Activated CD8-positive, alpha-beta memory T cell treated with anti-CD3 and anti-CD28 coated beads, Interleukin-2, amount 50 U/mL, for 4 hours (primary cell): ENCODE measurements at places on chromosomes 12 and 14.

DNA sequence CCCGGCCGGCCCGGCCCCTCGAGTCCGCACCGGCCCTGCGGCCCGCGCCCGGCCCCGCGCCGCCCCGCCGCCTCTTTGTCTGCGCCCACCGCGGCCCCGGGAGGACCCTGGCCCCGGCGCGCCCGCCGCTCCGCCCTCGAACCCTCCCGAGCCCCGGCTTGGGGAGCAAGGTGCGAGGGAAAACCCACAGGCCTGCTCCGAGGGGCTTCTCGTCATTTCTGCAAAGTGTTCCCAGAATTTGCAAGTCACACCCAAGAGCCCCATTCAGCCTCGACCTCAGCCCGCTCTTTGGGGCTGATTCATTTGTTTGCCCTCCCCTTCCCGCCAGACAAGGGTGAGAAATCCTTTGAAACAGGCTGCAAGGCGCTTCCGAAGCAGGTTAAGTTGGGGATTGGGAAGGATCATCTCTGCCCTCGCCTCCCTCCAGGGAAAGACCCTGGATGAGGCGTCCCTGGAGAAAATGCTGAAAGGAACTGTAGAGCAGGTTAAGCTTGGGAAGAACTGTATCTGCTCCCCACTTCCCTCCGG is 325 bp upstream of the CLIP1 start:
- peak; percentile 39 for DNase-seq

DNA sequence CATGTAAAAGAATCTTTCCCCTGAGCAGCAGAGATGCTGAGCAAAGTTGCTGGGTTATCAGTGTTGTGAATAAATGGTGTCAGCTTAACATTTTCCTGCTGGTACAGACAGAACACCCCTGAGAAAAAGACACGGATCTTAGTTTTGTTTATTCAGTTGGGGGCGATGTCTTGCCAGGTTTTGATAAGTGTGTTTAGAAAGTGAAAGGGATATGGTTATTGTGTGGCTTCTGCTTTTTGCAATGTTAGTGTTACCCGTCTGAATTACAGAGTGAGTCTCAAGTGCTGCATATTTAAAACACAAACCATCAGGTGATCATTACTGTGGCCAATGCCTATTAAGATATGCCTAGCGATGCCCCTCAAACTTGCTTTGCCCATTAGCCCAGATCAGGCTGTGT is 864.6 kb upstream of the SEL1L start:
- no peak for DNase-seq

DNA sequence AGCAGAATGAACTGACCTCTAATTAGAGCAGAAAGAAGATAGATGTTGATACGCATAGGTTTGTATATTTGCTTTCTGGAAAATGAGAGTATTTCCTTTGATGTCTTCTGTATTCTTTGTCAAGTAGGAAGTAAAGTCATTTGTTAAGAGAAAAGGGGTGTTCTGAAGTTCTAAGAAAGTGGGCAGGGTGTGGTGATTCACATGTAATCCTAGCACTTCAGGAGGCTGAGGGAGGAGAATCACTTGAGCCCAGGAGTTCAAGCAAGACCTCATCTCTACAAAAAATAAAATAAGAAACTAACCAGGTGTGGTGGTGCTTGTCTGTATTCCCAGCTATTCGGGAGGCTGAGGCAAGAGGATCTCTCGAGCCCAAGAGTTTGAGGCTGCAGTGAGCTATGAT is 2.8 kb downstream of the RHNO1 start:
- DNase-seq: no peak

GRCh38 chr12:131230340-131231031 is 276.8 kb downstream of the ADGRD1 start:
- no peak for DNase-seq

- no peak for DNase-seq
Measured at GRCh38 chr12:129873111-129873832, 30.6 kb downstream of the TMEM132D start.

- no peak for DNase-seq
Measured at GRCh38 chr12:50542448-50542847, 37.7 kb downstream of the DIP2B start.

GRCh38 chr12:100403446-100403845 is 46.6 kb downstream of the SLC17A8 start:
- DNase-seq: no peak

- no peak for DNase-seq
Measured at GRCh38 chr12:33602515-33602914, 162.9 kb upstream of the SYT10 start.

- DNase-seq: no peak
Measured at GRCh38 chr12:72369423-72369959, 97.3 kb downstream of the TRHDE start.

DNA sequence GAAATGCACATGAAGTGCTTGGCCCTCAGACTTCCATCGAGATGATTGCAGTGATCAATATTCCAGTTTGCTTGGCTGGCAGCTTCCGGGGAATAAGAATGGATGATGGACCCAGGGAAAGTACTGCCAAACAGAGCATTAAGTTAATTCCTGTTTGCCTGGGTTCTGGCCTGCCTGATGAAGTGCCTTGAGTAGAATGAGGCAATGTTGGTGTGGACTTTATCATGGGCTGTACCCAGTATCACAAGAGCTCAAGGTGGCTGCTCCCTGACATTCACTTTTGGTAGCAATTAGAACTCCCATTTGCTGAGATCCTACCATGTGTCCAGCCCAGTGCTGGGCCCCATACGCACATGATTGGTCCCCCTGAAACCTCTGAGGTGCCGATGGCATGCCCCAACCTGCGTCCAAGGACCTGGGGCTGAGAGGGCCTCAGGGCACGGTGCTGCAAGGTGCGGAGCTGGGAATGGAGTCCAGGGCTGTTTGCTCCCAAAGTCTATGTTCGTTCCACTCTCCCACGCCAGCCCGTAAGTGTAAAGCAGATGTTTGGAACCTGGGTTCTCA is 80.7 kb downstream of the SLC25A47 start:
- no peak for DNase-seq

DNA sequence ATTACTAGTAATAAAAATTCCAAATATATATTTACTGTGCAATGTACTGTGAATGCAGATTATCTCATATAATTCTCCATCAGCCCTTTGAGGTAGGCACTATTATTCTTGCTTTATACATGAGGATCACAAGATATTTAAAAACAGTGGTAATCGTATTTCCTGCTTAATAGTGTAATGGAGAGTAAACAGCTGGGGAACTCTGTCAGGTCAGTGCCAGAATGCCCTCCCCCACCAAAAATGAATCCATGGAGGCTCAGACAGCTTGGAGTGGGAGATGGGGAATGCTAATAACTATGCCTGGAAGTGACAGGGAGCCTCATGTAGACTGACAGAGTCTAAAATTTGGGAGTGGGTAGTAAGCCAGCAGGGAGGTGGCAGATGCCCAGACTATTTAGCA is 153.6 kb downstream of the PAH start:
- DNase-seq: no peak

DNA sequence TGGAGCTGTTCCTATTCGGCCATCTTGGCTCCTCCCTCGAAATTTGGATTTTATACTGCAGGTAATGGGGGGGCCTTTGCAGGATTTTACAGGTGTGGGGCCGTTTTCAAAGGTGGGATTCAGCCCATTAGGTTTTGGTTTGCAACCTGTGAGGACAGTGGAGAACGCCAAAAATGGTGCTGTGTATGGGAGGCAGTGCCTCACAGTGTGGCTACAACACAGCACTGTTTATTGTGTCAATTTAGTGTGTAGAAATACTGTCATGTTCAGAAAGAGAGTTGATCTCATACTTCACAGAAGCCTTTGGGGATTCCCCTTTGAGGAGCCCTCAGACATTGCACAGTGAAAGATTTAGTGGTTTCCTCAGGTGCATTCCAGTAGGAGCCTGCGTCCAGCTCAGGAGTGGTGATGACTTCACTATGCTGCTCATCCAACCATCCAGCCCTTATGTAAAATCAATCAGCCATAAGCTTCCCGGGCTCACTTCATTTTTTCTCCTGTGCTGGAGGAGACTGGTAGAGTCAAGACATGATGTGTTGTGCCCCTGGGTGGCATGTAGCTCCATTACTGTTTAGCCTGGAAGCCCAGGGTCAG is 92.7 kb upstream of the PRMT8 start:
- DNase-seq: no peak

DNA sequence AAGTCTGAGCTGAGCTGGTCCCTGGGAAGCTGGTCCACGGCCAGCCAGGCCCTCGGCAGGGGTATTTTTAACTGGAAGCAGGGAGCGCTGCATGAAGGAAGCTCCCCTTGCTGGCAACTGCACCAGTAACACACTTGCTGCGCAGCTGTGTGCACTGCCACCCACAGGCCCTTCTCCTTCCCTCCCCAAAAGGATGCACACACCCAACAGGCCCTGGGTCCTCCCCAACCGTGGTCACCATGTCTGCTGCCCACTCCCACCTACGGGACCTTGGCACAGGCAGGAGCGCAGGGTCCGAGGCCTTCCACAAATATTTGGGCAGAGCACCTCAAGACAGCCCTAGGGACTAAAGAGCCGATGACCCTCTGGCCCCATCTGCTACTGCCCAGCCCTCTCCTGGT is 157.0 kb upstream of the PRMT8 start:
- no peak for DNase-seq

- DNase-seq: no peak
Measured at GRCh38 chr12:102096855-102097254, 23.1 kb downstream of the NUP37 start.

DNA sequence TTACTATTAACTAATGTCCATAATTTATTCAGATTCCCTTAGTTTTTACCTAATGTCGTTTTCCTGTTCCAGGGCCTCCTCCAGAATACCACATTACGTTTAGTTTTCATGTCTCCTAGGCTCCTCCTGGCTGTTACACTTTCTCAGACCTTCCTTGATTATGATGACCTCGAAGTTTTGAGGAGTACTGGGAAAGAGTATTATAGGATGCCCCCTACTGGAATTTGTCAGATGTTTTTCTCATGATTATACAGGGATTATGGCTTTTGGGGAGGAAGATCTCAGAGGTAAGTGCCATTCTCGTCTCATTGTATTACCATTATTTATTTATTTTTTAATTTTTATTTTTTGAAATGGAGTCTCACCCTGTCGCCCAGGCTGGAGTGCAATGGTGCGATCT is 17.7 kb upstream of the C1S start:
- no peak for DNase-seq

GRCh38 chr12:18837025-18837424 is 99.1 kb downstream of the CAPZA3 start:
- no peak for DNase-seq

GRCh38 chr14:77208291-77208978 is 26.8 kb downstream of the TMEM63C start:
- peak; percentile 47 for DNase-seq

DNA sequence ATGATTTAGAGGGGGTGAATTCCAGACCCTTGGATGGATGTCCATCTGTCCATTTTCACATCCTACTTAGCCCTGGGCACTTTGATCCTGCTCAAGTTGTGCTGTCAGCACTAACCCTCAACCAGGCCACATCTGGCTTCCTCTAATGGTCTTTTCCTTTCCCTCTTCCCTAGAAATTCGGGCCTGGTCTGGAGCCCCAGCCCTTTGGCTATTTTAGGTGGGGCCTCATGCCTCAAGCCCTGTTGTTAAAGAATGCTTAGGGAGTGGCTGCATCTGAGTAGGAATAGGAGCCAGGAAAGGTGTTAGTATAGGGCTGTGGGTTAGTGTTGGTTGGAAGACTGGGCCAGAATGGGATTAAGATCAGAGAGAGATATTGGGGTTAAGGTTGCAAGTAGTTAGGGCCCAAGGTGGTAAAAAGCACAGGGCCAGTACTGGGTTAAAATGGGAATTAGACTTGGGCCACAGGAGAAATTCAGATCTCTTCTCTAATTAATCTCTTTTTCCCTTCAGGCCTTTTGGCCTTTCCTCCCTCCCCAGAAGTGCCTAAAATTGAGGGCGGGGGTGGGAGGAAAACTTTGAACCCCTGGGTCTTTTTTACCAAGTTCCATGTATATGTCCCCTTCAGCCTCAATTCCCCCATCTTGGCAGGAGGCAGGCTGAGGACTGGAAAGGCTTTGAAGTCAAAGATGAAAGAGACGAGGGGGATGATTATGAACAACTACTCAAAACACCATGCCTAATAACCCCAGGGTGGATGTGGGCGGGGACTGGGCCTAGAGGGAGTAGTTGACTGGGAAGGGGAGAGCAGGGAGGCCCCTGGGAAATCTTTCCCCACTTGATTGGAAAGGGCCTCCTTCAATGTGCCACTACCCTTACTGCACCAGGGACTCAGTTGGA is 4.0 kb upstream of the ZNF385A start:
- no peak for DNase-seq

- DNase-seq: no peak
Measured at GRCh38 chr12:22230280-22230794, 104.2 kb downstream of the ST8SIA1 start.
